ENCODE measurements at places on chromosomes 11 and 22.

GRCh38 chr22:36257308-36257707 lies 4.4 kb downstream of the APOL1 start:
- no peak for DNase-seq

DNA sequence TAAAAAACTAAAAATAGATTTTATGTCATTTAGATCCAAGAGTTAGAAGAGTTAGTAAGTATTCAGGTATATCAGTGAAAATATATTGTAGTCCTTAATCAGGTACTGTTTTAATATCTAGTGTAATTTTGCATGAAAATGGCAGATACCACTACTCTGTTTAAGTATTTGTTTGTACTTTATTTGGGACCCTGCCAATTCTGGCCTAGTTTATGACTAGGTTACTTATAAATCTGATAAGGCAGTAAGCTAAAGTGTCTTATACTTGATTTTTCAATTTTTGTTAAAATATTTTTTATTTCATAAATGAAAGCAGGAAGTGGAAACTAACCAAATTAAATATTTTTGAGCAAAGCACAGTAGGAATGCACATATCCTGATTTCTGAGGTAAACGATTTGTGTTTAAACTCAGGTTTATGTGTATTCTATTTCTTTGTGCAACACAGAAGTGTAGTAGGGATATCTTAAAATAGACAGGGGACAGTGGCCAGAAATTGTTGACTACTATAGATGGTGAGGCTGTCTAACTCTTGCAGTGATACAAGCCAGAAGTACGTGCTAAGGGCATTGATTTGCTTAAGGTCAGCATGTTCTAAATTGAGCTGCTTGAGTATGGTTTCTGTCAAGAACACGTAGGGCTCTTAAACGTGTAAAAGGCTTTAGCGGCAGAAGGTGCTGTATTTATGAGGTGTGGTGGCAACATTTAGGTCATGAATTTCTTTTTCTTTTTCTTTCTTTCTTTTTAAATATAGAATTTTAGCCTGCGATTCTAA lies 34.0 kb downstream of the HIPK3 start:
- no peak for DNase-seq

DNA sequence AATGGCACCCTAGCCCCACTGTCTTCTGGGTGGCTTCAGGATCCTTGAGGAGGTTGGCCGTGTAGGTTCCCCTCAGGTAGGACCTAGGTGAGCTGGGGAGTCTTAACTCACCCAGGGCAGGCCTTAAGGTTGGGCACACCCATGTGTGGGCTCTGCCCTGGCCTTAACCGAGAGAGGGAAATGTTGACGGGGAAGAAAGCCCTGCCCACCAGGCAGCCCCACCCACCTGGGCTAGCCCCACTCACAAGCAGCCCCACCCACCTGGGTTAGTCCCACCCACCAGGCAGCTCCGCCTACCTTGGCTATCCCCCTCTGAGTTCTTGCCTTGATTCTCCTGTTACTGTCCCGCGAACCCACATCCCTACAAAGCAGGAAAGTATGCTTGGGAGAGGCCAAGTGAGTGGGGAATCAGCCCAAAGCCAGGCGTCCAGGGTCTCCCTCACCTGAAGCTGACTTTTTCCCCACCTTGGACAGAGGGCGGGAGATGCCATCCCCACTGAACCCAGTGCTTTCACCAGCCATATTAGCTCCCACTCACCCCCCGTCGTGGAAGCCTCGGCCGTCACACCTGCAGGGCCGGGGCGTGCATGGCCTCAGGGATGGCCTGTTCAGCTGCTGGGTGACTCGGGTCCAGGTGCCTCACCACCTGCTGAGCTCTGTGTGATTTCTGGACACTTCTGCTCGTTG lies at the start of gene MYEOV:
TSS of gene MYEOV (plus strand) at position 337 of the 687 bp plus-strand sequence. CDS start 1,200 bp downstream, outside the sequence.
- DNase-seq: no peak

DNA sequence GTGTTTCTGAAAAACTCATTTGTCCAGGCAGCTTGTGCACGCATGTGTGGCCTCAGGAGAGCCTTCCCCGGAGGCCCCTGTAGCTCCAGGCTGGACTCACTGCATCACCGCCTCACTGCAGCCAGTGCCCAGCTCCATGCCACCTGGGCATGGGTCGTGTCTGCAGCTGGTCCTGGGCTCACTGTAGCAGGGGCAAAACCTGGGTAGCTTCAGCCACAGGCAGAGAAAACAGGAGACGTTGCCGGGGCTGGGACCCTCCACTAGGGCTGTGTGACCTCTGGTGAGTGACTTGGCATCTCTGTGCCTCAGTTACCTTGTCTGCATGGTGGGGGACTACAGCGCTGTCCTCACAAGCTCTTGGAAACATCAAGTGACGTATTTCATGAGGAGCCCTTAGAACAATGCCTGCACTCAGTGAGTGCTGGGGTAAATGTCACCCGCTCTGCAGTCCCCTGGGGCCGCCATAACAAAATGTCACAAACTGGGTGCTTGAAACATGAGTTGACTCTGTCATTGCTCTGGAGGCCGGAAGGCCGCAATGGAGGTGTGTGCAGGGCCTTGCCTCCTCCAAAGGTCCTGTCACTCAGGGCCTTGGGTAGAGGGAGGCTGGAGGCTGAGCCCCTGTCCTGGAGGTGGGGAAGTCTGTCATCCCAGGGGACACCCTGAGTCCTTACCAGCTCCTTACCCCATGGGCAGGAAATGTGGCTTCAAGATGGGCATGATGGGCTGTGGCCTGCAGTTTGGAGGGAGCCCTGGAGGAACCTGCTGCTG lies 488.7 kb downstream of the TBC1D22A start:
- no peak for DNase-seq

DNA sequence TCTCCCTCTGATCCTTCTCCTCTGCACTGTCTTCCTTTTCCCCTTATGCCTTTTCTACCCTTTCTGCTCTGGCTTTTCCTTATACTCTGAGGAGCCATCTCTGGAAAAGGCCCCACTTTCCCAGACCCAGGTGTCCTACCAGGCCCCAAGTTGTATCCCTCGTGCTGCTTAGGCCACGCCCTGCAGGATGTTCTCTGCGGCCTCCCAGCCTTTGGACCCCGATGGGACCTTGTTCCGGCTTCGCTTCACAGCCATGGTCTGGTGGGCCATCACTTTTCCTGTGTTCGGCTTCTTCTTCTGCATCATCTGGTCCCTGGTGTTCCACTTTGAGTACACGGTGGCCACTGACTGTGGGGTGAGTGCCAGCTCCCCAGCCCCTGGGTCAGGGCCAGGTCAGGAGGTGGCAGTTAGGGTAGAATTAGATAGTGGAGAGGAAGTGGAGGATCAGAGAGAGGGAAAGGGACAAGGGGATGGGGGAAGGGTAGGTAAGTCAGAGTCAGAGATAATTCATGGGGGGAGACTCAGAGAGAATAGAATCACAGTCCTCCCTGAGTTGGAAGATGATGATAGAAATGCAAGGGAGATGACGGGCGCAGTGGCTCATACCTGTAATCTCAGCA lies 8.9 kb downstream of the PGAP2 start:
- DNase-seq: no peak

DNA sequence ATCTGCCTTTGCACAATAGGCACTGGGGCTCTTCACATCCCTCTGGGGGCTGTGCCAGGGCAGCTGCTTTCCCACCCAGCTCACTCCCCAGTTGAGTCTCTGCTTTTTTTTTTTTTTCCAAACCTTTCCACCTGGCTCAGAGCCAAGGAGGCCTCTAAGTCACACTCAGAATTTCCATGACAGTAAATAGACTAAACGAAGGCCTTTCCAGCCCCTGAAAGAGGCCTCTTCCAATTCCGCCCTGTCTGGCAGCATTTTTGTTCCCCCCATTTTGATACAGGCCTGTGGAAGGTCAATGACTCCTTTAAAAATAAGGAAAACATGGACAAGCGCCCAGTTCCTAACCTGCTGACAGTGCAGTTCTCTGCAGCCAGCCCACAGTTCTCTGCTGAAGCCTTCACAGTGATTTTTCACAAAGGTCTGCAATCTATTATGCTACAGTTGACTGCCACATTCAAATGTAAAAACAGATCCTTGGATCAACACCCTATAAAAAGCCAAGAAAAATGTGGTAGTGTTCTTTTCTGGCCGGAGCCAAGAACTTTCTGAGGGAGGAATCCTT lies 107.5 kb upstream of the SESN3 start:
- DNase-seq: peak; percentile 5

- no peak for DNase-seq
These were observed 370.4 kb downstream of the FAT3 start for GRCh38 chr11:92595052-92595451.

DNA sequence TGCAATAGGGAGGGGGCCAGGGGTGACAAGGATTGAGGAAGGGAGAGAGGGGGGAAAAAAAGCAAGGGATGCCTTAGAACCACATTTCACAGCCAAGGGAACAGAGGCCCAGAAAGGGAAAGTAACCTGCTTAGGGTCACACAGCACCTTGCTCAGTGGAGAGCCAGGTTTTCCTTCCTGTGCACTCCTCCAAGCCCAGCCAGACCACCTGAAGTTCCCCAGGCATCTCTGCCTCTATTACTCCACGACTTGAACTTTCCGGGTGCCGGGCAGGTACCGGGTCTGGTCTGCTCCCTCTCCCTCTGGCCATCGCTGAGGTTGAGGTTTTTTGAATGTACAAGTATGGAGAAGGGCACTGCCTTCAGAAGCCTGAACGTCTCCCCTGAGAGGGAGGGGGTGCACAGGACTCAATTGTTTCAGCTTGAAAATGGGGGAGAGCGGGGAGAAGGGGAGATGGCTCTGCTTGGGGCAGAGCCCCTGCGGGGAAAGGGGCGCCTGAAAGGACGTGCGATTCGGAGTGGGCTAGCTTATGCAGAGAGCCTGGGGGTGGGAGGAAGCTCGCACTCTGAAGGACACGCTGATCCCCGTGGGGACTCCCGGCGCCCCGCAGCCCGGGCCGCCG lies 516 bp upstream of the SERPINH1 start:
- no peak for DNase-seq

DNA sequence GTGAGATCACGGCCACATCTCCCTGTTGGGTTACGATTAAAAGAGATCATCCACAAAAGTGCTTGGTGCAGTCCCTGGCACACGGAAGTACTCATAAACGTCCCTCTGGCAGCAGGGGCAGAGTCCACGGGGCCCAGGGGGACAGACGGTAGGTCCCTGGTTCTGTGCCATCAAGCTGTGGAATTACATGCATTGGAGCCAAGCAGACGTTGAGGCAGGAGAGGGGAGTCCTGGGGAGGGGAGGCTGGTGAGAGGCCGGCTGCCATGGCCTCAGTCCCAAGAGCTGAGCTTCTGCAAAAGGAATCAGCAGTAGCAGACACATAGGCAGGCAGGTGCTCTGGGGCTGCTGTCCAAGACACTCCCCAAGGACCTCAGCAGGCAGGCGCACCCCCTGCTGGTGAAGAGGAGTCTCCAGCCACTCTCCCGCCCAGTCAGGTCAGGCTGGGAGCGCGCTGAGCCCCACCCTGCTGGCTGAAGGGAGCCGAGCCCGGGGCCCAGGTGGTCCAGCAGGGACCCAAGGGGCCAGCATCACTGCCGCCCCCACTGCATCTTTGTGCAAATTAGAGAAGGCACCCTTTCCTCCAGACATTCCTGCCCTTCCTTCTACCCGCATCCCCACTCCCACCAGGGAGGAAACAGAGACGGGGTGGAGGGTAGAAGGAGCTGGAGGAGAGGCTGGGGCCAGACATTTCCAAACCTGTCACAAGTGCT lies 7.6 kb upstream of the KCTD17 start:
- DNase-seq: no peak

- DNase-seq: no peak
These were observed 90.7 kb downstream of the FAM76B start for GRCh38 chr11:95698676-95699557.

- no peak for DNase-seq
These were observed 22.1 kb upstream of the XKR3 start for GRCh38 chr22:16847271-16847670.

GRCh38 chr11:17546240-17546639 lies 819 bp upstream of the OTOG start:
- no peak for DNase-seq

- no peak for DNase-seq
These were observed 106.0 kb downstream of the ADAMTS15 start for GRCh38 chr11:130554241-130555055.

- DNase-seq: no peak
These were observed 88.3 kb downstream of the TSPAN18 start for GRCh38 chr11:44814881-44815592.

- DNase-seq: no peak
These were observed 34.3 kb downstream of the PLEKHB1 start for GRCh38 chr11:73680687-73681086.

DNA sequence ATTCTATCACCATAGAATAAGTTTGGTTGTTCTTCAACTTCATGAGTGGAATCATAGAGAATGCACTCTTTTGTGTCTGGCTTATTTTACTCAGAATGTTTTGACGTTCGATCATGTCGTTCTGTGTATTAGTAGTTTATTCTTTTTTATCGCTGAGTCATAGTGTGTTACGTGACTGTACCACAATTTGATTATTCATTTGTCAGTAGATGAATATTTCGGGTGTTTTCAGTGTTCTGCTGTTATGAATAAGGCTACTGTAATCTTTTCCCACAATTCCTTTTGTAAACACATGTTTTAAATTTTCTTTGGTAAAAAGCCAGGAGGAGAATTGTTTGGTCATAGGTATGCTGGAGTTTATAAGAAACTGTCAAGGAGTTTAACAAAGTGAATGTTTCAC lies 279.9 kb upstream of the B3GAT1 start:
- DNase-seq: no peak

DNA sequence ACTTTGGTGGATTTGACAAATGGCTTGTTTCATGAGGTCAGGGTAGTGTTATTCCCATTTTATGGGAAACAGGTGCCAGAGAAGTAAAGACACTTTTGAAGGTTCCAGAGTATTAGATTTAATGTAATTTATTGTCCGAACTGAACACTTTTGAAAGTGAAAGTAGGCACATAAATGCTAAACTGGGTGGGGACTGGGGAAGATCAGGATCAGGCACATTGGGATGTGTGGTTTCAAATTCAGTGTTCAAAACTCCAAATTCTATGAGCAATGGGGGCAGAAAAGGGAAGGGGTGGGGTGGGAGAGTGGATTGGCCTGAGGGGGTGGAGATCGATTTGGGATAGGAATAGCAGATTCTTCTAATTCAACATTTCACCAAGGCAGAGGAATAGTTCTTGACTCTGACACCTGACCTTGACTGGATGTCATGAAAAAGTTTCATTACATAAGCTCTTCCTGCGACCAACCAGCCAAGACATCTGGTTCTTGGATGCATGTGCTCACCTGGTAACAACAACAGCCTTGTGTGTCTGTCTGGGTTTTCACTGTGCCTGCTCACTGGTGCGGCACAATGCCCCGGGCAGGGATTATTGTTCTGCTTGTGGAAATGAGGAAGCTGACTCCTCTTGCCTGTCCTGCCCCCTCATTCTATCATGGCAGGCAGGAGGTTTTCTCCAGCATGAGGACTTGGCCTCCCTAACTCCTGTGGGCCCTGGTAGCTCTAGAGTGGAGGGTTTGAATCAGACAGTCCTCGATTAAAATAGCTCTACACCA lies 10.8 kb downstream of the PPFIBP2 start:
- DNase-seq: no peak

- no peak for DNase-seq
These were observed 130.7 kb downstream of the SNX19 start for GRCh38 chr11:130785380-130786116.

- no peak for DNase-seq
These were observed 67.8 kb downstream of the MIAT start for GRCh38 chr22:26725012-26725676.
